Upper lobe of right lung (tissue), 1 donor: ENCODE measurements at places on chromosomes 5 and 9. TPM values are rescaled to one million over a fixed set of nuclear protein-coding genes. Genes with fewer than 3 reads are reported as not detected.

GABRA6 gene
- total RNA-seq = not detected

DNA sequence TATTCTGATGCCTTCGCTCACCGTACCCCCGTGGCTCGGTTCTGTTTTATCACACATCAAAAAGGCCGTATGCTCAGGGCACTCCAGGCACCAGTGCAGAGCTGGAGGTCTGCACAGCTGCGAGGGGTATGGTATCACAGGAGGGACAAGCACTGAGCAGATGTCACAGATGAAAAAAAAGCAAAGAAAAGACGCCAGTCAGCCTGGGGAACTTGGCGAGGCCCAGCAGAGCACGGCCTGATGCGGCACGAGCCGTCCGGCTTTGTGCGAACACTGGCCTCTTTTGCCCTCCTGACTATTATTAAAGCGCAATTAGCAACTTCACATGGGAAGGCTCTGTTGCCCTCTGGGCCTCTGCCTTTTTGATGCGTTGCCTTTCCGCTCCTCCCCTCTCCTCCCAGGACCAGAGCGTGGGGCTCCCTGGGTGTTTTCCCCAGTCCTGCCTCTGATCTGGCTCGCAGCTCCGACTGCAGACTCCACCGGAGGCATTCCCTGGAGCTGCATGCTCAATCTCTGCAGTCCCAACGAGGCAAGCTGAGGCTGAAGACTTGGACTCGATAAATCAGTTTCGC, 44.4 kb downstream of the AK8 start:
- DNase-seq = peak; percentile 40

- DNase-seq = no peak
Observed at GRCh38 chr5:64526734-64527439, 21.1 kb downstream of the RGS7BP start.

DNA sequence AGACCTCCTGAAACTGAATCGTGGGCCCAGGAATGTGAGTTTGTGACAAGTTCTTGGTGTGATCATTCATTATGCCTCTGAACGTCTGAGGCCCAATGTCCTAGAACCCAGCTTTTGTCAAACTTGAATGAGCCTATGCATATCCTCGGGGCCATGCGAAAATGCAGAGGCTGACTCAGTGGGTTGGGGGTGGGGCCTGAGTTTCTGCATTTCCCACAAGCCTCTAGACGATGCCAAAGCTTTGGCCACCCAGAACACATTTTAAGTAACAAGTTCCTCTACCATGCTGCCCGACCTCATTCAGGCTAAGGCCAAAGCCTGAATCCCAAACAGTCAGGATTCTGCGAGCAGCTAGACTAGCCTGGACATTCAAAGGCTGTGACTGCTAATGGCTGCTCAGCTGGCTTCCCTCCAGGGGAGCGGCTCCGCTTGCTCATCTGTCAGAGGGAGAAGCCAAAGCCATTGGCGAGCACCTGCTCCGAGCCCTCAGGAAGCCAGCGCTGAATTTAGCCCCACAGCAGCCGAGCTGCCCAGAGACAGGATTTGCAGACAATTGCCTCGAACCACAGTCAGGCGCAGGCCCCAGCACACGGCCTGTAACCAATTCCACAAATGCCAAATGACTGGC, 177.5 kb downstream of the ZDHHC21 start:
- DNase-seq = no peak

PRPF4 gene
- total RNA-seq = 13.2 TPM

DNA sequence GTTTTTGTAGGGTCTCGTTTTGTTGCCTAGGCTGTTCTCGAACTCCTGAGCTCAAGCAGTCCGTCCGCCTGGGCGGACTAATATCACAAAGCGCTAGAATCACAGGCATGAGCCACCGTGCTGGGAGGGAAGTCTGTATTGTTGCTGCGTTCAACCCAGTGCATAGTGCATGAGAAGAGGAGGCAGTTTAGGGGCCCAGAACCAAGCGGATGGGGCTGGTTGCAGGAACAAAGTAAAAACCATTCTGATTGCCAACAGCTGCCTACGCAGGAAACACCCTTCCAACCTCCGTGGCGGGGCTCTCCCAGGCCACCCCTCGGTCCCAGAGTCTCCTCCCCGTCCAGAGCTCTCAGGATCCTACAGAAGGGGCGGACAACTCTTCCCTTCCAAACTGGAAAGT, 87.1 kb downstream of the ANXA2R start:
- no peak for DNase-seq

SPATA31D4 gene
- total RNA-seq = not detected

TCF7 gene
- 7.0 TPM for total RNA-seq

GRCh38 chr5:11181940-11182339, 420.9 kb upstream of the DAP start:
- no peak for DNase-seq

PTGER4 gene
- 31.2 TPM for total RNA-seq

GRCh38 chr5:150636391-150637244, 3.8 kb upstream of the SYNPO start:
- DNase-seq = peak; percentile 62

CACFD1 gene
- total RNA-seq = 39.8 TPM

DNA sequence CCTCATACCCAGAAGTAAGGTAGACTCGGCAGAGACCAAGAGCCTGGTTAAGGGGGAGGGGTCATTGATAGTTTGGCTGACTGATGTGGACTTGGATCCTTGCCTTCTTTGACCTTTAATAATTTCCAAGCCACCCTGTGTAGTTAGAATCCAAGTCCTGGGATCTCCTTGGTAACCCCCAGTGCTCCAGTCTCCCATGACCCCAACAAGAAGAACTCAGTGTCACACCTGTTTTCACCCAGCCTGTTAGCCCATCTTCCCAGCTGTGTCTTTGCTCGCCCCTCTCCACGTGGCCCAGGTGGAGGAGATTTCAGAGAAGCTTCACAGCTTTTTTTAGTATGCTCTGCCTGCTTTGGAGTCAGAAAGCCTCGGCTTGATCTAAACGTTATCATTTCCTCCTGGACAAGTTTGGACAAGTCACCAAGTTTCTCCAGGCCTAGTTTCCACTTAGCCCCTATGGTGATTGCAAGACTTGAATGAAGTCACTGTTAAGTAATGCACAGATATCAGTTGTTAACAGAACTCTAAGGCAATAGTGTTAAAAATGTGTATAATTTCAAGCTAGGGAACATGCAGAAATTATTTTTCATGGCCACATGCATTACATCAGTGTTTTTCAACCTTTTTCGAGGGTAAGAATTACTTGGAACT, 170.0 kb downstream of the TMEM38B start:
- DNase-seq = no peak

GRCh38 chr9:134682651-134683364, 41.2 kb downstream of the COL5A1 start:
- peak; percentile 48 for DNase-seq

GRCh38 chr9:27933210-27934025, 360.1 kb upstream of the C9orf72 start:
- DNase-seq = no peak

DNA sequence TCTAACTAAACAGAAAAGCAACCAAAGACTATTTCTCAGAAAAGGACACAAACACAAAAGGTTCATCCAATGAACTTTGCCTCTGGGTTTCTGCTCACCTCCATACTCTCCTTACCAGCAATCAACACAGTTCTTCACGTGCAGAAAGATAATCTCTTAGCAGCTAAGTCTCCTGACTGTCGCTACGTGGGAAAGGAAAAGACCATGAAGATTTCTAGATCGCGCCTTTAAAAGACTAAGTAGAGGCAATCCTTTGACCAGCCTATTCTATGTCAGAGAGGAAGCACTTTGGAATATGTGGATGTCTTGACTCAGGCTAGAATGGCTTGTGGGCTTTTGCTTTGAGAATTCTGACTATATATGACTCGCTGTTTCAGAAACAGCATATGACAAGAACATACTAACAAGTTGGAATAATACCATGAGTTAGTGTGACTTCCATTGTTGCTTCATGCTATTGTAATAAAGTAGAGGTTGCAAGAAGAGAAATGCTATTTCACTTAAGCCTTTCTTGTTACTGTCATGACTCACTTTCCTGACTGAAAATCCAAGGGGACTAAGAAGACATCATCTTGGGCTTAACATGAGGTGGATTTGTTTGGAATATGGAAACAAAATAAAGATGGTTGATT, 339.5 kb upstream of the RFX3 start:
- DNase-seq = no peak

DNA sequence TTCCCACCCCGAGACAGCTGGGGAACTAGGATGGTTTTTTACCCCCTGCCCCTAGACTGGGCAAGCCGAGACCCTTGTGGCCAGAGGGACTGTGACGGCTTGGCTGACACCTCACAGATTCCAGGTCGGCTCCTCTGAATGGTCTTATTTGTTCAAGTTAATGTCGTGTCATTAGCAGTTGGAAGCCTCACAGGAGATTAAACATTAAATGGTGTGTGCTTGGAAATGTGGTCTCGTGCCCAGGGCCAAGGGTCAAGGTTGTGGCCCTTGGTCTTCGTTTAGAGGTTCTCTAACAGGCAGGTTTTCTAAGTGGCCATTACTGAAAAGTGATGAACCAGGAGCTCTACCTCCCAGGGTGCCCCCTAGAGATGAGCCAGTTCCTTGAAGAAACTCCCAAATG, 61.2 kb upstream of the RXRA start:
- no peak for DNase-seq

- no peak for DNase-seq
Observed at GRCh38 chr5:122220511-122220910, 91.2 kb downstream of the ZNF474 start.

- no peak for DNase-seq
Observed at GRCh38 chr5:117245130-117245529, 670.5 kb upstream of the SEMA6A start.

GRCh38 chr5:106849266-106849665, 821.5 kb downstream of the EFNA5 start:
- DNase-seq = no peak

SLC45A2 gene
- not detected for total RNA-seq

DNA sequence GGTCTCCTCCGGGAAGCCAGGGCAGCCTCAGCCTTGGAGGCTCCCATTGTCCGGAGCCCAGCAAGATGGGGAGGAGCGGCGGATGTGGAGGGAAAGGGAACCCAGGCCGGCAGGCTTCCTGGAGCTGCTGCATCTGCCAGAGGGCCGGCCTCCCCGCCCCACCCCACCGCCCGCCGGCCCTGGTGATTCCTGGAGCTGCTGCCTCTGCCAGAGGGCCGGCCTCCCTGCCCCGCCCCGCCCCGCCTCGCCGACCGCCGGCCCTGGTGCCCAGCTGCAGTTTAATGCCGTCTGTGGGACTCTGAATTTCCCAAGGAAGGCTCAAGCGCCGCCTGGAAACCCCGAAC, 31.6 kb downstream of the EXD3 start:
- DNase-seq = no peak

DNA sequence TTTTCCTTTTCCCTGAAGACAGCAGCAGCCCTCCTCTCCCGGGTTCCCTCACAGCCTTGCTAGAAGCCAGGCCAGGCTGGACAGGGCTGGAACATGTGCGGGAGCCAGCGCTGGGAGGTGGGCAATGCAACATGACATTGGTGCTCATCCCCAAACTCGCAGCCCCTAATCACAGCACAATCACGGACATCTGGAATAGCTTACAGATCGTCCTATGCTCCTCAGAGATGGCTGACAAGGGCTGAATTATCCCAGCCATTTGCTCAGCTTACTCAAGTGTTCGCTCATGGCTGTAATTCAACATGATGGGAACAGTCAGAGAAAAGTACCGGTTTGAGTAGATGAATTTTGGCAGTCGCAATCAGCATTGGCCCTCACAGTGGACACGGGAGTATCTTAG, 49.8 kb downstream of the FSTL4 start:
- no peak for DNase-seq

DNA sequence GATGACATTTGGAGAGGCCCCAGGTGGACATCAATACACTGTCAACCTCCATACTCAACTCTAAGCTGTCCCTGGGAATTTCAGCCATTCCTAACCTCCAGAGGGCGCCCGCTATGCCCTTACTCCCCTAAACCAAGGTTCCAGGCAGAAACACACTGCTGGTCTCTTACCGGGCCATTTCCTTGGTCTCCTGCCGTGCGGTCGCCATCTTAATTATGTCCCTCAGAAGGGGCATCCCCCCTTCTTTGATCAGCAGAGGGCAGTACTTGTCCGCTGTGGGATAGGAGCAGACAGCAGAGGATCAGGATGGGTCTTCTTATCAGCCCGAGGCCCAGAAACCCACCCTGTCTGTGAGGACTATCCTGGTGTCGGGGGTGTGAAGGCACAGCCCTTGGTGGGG, 9.3 kb upstream of the ZDHHC12 start:
- DNase-seq = peak; percentile 78

- no peak for DNase-seq
Observed at GRCh38 chr9:74653410-74654080, 156.4 kb downstream of the RORB start.

- DNase-seq = peak; percentile 59
Observed at GRCh38 chr5:1725641-1726468, 73.8 kb downstream of the MRPL36 start.

FUBP3 gene
- total RNA-seq = 39.7 TPM

DNA sequence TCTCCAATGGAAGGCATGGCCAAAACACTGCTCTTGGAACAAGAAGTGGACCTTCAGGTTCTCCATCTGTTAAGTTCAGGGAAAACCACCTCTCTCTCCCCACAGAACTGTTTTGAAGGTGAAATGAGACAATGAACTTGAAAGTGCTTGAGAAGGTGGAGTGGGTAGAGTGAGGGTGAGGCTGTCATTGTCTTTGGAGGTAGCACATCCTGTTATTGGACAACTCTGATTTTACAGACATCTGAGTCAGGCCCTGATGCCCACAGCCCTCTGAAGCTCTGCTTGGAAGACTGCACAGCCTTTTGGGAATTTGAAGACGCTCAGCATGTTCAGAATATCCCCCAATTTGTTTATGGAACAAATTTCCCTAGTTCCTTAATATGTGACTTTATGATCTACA, 27.6 kb upstream of the TEX48 start:
- DNase-seq = no peak

DNA sequence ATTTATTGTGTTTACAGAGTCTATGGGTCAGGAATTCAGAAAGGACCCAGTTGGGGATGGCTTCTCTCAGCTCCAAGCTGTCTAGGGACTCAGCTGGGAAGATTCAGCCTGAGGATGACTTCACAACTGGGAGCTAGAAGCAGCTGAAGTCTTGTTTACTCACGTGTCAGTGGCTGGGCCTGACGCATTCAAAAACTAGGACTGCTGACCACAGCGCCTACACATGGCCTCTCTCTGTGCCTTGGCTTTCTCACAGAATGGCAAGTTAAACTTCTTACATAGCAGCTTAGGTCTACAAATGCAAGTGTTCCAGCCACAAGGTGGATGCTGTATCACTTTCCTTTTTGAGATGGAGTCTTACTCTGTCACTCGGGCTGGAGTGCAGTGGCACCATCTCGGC, 16.3 kb upstream of the PPP2CA start:
- DNase-seq = no peak

GRCh38 chr5:172765766-172766286, 5.2 kb downstream of the DUSP1 start:
- DNase-seq = no peak

- no peak for DNase-seq
Observed at GRCh38 chr5:4765411-4765810, 374.7 kb upstream of the ADAMTS16 start.

DNA sequence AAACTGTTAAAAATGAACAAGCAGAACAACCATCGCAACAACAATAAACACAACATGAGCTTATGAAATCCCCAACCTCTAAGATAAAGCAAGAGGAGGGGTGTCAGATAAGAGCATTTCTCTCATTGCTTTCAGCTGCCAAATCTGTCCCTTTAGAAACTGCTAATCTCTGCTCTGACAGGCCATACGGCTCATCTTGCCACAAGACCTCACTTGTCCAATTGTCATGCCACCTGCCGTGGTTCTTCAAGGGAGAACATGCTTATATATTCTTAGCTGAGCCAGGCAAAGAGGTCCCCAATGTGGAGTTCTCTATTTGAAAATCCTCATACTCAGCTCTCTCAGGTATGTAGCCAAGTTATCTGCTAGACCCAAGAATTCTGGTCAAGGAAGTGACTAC, 405.0 kb upstream of the TNC start:
- no peak for DNase-seq

GRCh38 chr5:73895471-73895870, 269.5 kb downstream of the ARHGEF28 start:
- DNase-seq = no peak
